ENCODE measurements at places on chromosomes 3 and 15.
A peak's percentile ranks its signal among the peaks of the same experiment; 100 is the strongest.

GRCh38 chr3:157166115-157166514, 6.2 kb upstream of the CCNL1 start:
- DNase-seq, result no peak

- no peak for DNase-seq
Observed at GRCh38 chr3:9717563-9717962, 13.9 kb downstream of the CPNE9 start.

GRCh38 chr3:63231643-63232042, 46.5 kb upstream of the SYNPR start:
- no peak for DNase-seq

DNA sequence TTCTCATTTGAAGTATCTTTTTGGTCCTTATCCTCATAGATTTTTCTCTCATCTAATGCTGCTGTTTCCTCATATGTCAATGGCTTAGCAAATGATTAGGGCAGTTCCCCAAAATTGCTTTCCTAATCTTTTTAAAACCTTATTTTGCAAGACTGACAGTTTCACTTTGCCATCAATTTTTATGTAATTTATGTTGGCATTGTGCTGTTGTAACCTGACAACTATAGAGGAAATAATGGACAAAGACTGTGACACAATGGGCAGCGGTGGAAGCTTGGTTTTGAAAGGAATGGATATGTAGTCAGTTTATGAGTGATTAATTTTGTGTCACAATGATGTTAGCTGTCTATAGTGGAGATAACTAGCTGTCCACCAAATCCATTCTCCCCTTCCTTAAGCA, 10.6 kb upstream of the SH3BP5 start:
- DNase-seq, result no peak

- DNase-seq, result no peak
Observed at GRCh38 chr15:41689083-41689482, 28.9 kb downstream of the MGA start.

DNA sequence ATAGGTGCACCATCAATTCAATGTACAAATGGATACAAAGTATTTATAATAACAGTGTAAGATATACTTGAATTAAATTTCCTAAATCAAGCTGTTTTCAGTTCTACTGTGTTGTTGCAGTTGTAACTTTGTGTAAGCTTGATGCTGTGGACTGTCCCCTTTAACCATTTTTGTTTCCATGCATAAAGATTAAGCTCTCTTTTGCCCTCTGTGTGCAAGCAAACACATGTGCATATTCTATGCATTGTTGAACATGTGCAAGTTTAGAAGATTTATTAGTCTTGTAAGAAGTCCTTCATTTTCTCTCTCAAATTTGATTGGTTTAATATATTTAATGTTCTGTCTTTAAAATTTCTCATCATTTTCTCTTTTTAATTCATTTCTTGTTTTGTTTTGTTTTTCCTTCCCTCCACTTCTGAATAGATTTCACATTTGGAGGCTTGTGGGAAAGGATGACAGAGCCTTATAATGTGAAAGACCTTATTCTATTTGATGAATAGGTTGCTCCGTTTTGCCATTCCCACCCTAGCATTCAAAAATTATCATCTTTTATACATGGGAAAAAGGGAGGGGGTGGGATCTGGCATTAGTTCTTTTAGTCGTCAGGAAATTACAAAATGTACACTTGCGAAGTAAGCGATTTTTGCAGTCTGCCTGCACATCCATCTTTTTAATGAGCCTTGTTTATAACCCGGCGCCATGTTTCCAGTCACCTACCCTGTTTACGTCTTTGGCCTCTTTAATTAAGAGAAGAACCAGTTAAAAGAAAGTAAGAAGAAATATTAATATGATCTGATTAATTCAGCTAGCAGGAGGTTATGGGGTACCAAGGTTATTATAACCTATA, 961.5 kb upstream of the NR2F2 start:
- DNase-seq, result no peak

DNA sequence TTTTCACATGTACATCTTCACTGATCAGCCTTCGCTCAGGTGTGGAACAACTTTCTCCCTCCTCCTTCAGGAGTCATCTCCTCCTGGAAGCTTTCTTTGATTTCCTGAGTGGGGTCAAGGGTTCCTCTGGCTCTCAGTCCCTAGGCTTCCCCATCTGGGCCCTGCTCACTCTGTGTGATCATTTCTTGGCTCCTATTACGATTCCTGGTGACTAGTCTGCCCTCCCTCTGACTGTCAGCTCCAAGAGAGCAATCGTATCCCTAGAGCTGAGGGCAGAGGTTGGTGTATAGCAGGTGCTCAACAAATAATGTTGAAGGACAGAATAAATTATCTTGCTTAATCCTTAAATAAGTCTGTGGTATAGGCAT, 15.3 kb upstream of the PRKCD start:
- no peak for DNase-seq

- DNase-seq, result no peak
Observed at GRCh38 chr3:71710906-71711494, 14.2 kb downstream of the EIF4E3 start.

- no peak for DNase-seq
Observed at GRCh38 chr3:152656972-152657355, 178.0 kb upstream of the P2RY1 start.

DNA sequence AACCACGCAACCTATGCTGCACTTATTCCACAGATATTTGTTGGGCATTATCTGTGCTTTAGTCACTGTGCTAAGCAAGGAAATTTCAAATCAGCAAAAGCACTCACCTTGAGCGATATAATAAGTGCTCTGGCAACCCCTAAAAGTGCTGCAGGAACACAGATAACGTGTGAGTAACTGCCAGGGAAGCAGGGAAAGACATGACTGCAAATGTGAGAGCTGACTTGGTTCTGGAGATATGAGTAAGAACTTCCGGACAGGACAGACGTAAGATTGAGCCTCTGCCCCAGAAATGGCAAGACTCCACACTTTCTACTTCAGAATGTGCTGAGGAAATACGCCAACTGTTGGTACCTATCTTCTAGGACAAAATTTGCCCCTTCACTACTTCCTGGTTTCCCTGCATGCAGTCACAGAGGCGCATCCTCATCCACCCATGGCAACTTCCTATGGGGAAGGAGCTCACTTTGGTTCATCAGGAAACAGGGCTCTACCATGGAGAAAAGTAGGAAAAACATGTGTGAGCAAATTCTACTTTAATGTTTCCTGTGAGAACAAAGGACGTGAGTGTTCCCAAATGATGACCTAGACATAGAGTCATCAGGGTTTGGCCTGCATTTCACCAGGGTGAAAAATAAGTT, 41.7 kb downstream of the AQP9 start:
- DNase-seq, result no peak

- DNase-seq, result no peak
Observed at GRCh38 chr15:65032801-65033537, 3.5 kb upstream of the MTFMT start.

DNA sequence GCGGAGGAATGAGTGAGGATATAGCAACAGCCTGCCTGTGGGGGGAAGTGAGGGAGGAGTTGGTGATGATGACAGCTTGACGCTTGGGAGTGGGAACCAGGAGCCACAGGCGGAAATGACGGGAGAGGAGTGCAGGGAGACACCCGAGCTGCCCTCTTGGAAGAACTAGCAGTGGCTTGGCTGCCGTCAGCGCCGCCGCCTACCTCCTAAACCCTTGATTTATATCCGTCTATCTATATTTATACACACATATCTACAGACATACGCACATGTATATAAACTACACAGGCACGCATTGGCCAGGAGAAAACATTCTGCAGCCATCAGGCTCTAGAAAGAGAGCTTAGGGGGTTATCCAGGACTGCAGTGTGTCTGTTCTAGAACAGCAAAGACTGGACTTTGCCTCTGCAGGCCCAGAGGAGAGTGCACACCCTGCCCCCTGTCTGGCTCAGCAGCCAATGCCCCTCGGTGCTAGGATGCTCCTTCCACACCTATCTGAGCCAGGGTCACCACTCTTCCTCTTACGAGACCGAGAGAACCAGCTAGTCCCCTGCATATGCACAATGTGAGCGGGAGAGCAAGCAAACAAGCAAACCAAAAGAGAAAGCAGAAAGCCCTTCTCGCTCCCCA, 45.3 kb upstream of the MAGEF1 start:
- no peak for DNase-seq

GRCh38 chr15:43370310-43370974, 401 bp downstream of the ZSCAN29 start:
- peak; percentile 8 for DNase-seq

- DNase-seq, result no peak
Observed at GRCh38 chr15:58420579-58421043, 11.2 kb upstream of the LIPC start.

GRCh38 chr3:59938828-59939227, 889.0 kb upstream of the CFAP20DC start:
- DNase-seq, result no peak

- no peak for DNase-seq
Observed at GRCh38 chr3:49454458-49454857, 15.6 kb upstream of the DAG1 start.

DNA sequence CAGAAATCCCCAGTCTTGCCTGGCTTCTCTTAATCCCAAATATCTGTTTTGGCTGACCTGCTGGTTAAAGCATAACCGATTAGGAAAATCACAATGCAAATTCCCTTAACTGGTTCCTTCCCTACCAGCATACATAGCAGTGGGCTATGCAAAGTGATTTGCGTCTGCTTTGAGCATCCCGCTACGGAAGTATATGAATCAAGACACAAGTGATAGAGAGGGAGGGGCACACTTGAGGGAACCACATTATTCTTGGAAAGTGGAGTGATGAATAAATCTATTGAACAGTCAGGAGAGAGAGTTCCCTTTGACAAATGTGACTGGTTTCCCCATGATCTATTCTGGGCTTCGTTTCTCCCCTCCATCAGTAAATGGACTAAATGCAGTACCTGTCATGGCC, 119.6 kb upstream of the C15orf61 start:
- DNase-seq, result no peak

GRCh38 chr3:77707281-77707680, 667.4 kb downstream of the ROBO2 start:
- DNase-seq, result no peak

DNA sequence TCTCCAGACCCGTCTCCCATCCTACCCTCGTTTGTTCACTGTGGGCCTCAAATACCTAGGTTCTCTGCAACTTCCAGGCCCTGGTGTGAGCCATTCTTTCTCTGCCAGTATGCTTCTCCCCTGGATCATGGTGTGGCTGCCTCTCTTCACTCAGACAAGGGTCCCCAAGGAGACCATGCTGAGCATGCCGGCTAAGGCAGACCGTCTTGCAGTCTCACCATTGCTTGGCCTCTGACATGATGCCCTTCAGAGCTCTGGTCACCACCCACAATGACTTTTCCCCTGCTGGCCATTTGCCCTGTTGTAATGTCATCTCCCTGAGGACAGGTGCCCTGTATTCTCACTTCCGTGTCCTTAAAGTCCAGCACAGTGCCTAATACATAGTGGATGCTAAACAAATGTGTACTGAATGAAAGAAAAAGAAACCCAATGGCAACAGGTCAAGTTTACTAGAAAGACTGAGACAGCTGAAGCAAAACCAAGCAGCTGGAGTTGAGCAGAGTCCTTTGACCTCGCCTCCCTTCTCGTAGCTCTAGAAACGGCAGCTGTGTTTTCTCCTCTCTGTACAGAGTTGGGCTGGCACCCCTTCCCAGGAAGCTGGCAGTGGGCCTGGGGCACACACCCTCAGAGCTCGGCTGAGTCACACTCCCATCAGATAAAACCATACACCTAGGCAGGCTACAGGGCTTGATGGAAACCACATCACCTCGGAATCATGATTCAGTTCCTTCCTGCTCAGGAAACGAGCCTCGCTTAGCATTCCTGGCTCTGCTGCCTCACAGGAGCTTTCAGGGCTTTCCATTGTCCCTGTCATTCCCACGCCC, 8.6 kb downstream of the TLR9 start:
- peak; percentile 54 for DNase-seq

GRCh38 chr15:89195836-89196235, 25.5 kb downstream of the RLBP1 start:
- no peak for DNase-seq

DNA sequence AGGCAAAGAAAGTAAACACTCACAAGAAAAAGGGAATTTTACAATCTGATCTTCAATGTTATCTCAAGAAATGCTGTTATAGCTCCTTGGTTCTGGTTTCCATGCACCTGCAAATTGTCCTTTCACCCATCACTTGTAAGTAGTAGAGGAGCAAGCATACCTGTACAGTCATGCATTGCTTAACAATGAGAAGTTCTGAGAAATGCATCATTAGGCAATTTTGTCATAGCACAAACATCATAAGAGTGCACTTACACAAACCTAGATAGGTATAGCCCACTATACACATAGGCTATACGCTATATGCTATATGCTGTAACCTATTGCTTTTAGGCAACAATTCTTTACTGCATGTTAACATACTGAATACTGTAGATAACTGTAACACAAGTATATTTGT, 672.3 kb downstream of the FHIT start:
- no peak for DNase-seq

- no peak for DNase-seq
Observed at GRCh38 chr3:190644766-190645165, 130.9 kb downstream of the IL1RAP start.

DNA sequence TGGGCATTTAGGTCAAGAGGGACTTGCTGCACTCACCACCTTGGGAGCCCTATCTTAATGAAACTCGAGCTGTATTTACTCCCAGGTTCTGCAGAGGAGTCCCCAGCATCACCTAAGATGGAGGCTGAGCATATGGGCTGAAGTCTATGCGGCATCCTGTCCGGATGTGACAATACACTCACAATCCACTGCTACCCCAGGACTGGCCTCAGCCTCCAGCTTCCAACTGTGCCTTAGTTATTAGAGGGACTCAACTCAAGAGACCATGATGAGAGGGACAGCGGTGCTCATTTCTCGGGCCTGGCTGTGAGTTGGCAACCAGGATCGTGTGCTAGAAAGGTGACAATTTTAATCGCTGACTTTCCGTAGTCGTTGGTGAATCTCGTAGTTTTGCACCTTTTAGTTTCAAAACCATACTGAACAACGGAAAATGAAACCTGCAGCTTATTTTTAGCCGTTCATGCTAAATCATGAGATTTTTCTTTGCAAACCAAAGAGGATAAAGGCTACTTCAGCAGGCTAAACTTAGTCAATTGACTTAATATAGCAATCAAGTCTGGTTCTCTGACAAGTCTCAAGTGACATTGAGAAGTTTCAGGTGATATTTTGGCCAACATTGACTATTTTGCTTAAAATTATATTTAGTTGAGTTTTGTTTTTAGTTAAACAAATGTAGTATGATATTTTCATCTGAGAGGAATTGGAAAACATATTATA, 11.1 kb downstream of the ZBTB38 start:
- DNase-seq, result no peak

- DNase-seq, result no peak
Observed at GRCh38 chr15:40217166-40217824, 21.6 kb upstream of the PAK6 start.
